ENCODE measurements at places on chromosomes 2 and 18.

DNA sequence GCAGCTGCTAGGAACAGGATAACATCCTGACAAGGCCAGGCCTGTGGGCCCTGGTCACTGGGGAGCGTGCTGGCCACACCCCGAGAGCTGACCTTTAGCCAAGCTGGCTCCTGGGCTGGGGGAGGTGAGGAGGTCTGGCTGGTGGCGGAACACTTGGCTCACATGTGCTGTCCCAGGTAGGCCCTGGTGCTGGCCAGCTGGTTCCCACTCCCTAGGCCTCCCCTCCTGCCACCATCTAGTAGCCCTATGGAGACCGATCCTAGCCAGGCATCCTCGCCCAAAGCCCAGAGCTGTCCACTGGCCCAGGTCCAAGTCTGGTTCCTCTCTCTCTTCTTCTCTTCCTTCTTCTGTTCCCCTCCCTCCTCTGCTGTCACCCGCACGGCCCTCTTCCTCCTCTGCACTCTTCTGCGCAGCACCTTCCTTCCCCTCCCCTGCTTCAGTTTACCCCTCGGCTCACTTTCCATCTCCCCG, 52.4 kb downstream of the TNS1 start:
- DNase-seq = no peak

DNA sequence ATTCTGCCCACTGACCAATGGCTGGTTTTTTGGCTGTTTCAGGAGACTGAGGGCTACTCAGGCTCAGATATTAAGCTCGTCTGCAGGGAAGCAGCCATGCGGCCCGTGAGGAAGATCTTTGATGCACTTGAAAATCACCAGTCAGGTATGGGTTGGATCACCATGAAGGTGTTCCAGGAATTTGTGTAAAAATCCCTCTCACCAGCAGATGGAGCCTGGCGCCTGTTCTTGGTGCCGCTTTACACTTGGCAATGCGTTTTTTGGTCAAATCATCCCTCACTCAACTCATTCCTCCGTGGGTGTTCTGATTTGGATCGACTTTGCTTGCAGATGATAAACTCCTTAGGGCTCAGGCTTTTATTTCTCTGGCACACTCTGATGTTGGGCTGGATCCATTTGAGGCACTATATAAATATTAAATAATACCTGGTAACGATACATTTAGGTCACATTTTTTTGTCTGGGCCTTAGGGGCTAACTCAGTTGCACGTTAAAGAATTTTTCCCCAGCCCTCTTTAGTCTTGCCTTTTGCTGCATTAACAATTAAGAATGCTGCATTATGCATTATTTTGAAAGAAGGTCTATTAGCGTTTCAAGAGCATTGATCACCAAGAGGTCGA, 50.0 kb downstream of the HDHD2 start:
- peak; percentile 28 for DNase-seq

DNA sequence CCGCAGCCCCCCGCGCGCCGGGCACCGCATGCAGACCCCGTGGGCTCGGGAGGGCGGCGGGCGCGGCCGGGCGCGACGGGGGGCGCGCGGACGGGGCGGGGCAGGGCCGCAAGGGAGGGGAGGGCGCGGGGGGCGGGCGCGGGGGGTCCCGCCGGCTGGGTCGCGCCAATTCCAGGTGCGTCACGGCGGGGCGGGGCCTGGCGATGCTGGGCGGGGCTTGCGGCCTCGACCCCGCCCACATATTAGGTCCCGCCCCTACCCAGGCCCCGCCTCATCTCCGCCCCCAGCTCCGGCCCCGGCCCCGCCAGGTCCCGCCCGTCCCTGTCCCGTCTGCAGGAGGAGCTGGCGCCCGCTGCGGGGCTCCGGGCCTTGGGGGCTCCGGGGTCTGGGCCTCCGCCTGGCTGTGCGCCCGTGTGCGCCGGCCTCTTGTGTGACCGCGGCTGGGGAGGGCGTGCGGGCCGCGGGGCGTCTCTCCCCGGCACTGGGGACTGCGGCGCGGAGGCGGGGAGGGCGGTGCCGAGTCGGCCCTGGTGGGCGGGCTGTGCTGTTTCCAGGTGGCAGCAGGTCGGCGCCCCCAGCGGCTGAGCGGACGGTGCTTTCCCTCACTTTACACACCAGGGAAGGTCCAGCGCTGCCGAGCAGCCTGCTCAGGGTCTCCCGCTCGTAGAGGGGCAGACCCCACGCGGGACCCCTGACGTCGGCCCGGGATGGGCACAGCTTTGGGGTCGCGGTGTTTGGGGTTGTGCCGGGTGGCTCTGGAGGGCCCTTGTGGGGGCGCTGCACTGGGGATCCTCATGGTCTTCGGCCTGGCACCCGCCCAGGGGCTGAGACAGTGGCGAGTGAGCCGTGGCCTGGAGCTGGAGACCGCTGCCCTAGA, 554 bp downstream of the ING5 start:
- DNase-seq = peak; percentile 93

DNA sequence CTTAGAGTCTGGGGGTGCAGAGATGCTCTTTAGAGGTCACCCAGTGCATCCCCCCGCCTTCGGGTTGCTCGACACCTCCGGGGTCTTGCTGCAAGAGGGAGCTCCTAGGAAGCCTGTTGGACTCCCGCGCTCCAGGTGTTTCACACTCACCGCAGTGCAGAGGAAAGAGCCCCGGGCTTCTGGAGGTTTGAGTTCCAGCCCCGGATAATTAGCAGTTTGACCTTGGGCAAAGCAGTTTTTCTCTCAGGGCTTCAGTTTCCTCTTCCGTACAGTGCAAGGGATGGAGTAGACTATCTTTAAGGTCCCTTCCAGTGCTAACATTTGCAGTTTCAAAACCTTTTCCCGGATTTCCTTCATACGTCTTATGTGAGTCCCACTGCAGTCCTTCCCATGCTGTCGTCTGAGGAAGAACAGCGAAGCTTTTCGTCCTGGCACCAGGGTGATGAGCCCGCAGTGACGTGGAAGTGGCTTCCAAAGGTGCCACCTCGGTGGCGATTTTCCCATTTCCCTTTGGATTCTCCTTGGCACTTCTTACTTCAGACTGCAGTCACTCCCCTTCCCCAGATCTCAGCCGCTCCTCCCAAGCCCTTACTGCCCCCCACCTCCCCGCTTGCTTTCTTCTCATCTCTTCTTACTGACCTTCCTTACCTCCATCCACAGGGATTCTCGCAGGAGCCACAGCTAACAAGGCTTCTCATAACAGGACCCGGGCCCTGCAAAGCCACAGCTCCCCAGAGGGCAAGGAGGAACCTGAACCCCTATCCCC, 585 bp downstream of the PNKD start:
- DNase-seq = peak; percentile 24

- DNase-seq = no peak
Measured at GRCh38 chr2:206211657-206212255, 52.1 kb downstream of the EEF1B2 start.

DNA sequence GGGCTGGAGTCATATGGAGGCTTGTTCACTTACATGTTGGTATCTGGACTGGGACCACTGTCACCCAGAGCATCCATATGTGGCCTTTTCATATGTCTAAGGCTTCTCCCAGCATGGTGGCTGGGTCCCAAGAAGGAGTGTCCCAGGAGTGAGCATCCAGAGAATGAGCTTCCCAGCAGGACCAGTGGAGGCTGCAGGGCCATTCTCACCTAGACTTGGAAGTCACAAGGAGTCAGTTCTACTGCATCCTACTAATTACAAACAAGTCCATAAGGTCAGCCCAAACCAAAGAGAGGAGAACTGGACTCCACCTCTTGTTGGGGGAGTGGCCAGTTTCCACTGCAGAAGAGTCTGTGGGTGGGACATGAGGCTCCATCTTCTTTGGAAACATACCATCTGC, 5.1 kb upstream of the TEX51 start:
- DNase-seq = no peak

DNA sequence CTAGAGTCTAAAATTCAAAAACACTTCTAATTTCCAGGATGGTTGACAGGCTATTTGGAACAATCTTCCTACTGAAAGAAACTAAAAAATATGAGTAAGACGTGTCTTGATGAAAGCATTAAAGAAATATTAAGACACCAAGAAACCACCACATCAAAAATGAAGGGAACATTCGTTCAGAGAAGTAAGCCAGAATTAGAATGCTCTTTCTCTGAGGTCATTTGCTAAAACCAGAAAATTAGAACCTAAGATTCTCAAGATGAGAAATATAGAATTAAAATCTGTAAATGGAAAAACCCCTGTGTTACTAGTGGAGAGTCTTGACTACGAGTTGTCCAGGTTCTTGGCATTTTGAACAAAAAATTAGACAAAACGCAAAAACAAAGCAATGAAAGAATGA, 54.8 kb upstream of the YWHAQ start:
- no peak for DNase-seq

DNA sequence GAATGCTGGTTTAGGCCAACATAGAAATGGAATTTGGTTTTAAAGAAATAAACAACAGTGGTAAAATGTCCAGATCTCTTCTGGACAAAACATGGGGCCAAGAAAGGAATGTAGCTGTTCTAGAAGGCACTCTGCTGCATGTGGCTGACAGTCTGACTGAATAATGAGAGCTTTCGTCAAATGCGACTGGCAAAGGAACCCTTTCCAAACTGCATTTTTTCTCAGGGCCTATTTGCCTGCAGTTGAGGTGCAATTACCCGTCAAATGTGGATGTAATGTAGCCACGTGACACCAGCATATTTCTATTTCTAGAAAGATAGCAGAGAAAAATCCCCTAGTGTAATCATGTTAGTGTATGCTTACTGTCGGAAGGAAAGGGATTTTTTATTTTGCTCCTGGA, 741.2 kb downstream of the NRXN1 start:
- no peak for DNase-seq

GRCh38 chr2:100660851-100661584, 98.2 kb downstream of the PDCL3 start:
- DNase-seq = no peak

DNA sequence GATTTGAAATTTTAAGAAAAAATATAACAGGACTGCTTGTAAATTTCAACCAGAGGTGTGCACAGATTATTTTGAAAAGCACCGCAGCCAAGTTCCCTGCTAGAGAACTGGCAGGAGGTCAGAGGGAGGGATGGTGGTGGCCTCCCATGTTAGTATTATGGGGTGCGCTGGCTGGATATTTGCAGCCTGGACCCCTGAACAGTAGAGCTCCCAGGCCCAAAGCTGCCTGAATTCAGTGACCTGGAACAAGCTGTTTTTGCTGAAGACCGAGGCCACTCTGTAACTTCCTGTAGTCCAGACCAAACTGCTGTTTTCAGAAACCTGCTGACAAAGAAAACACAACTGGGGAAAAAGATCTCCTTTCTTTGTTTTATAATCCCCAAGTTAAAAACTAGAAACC, 314.3 kb downstream of the TNS1 start:
- no peak for DNase-seq

GRCh38 chr2:108403494-108403893, 25.7 kb downstream of the SULT1C4 start:
- no peak for DNase-seq

GRCh38 chr18:57819671-57820460, 16.8 kb upstream of the ATP8B1 start:
- no peak for DNase-seq
